Suprapubic skin (tissue), 4 donors: ENCODE measurements at places on chromosomes 16 and 17. TPM values are rescaled to one million over a fixed set of nuclear protein-coding genes. Genes with fewer than 3 reads are reported as not detected.

Gene OR1D2
- not detected for total RNA-seq

Gene GAS2L2
- total RNA-seq = 0.49 TPM

Gene TNFRSF17
- total RNA-seq = not detected

Gene KRT13
- total RNA-seq = not detected

Gene TNS4
- 985 TPM for total RNA-seq

Gene RNF222
- 12.0 TPM for total RNA-seq

Gene FAM117A
- 28.2 TPM for total RNA-seq

Gene C17orf67
- 3.7 TPM for total RNA-seq

Gene ALOX15
- total RNA-seq = 0.32 TPM
